ENCODE measurements at places on chromosomes 7 and 10. TPM values are rescaled to one million over a fixed set of nuclear protein-coding genes. Genes with fewer than 3 reads are reported as not detected.

- peaks cover 67% of the 10 kb centered on the region for H3K4me1 ChIP-seq
- H3K36me3 ChIP-seq = no peaks in the 10 kb centered on the region
- H3K27ac ChIP-seq = no peak overlapping the region
- no peak overlapping the region for H3K4me3 ChIP-seq
- H3K27me3 ChIP-seq = no peaks in the 10 kb centered on the region
- no peak for DNase-seq
Observed at GRCh38 chr10:35339942-35340341, 3.6 kb downstream of the CCNY start.

The SFTPA2 gene
- total RNA-seq = 0.19 TPM

The HOXA5 gene
- total RNA-seq = 0.96 TPM

The NPY4R2 gene
- 1.1 TPM for total RNA-seq

The TMEM213 gene
- total RNA-seq = not detected

All from right atrium auricular region (tissue), 2 donors.